Central memory CD8-positive, alpha-beta T cell (primary cell): ENCODE measurements at places on chromosomes 2 and 18.

GRCh38 chr2:195898505-195899191 lies 170.0 kb downstream of the DNAH7 start:
- DNase-seq: no peak

DNA sequence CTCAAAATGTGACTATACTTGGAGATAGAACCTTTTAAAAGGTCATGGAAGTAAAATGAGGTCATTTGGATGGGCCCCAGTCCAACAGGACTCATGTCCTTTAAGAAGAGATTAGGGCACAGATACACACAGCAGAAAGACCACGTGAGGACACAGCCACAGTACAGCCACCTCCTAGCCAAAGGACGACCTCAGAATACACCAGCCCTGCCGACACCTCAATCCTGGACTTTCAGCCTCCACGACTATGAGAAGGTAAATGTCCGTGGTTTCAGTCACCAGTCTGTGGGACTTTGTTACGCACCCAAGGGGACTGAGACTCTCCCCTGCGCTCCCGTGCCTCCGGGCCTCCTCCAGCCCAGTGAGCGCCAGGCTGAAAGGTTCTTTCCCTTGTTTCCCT lies 30.2 kb upstream of the HPCAL1 start:
- no peak for DNase-seq

- DNase-seq: no peak
Observed at GRCh38 chr18:76928179-76928868, 106.0 kb downstream of the ZNF236 start.

DNA sequence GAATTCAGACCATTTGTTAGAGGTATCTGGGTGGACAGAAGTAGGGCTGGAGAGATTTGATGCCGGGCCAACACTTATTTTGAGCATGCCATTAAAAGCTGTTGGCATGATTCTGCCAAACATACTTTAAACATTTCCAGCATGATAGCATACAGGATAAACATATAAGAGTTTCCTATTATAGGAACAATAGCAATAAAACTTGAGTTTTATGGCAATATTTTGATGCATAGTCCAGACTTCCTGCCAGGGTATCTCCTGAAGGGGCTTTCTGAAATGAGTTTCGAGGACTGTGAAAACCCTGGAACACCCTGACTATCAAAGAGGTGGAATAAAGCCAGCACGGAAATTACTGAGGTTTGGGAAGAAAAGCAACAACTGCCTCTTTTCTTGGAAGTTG lies 1398.0 kb upstream of the NXPH2 start:
- DNase-seq: no peak

- no peak for DNase-seq
Observed at GRCh38 chr2:217641960-217642359, 360.8 kb downstream of the TNS1 start.

- DNase-seq: no peak
Observed at GRCh38 chr2:161409308-161409907, 6.7 kb upstream of the TBR1 start.
